HFF-Myc (cell line): ENCODE measurements at places on chromosomes 5 and 9.

DNA sequence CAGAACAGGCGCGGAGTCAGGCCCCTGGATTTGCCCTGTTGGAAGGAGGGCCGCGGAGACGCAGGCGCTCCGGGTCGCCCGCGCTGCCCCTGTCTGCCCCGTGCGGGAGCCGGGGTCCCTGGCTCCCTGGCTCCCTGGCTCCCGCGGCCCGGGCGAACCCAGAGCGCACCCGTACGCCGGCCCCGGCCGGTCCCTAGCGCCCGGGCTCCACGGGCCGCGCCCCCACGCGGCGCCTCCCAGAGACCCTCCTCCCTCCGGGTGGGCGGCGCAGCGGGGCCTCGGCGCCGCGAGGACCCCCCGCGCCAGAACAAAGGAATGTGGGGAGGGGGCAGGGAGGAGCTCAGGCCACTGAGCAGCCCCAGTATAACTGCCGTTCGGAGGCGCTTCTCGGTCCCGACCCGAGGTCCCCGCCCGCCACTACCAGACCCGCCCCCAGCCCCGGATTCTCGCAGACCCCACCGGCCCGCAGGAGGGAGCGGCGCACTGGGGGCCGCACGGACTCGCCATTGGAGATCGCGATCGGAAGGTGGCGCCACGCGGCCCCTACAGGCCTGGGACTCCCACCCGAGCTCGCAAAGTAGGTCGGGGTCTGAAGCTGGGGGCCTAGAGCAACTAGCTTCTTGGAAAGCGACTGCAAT is 2.4 kb downstream of the NFIL3 start:
- DNase-seq, result no peak

GRCh38 chr5:7794823-7795222 is 56.1 kb downstream of the CFAP90 start:
- DNase-seq, result no peak

- DNase-seq, result no peak
Measured at GRCh38 chr9:28961623-28962022, 1388.3 kb upstream of the C9orf72 start.

DNA sequence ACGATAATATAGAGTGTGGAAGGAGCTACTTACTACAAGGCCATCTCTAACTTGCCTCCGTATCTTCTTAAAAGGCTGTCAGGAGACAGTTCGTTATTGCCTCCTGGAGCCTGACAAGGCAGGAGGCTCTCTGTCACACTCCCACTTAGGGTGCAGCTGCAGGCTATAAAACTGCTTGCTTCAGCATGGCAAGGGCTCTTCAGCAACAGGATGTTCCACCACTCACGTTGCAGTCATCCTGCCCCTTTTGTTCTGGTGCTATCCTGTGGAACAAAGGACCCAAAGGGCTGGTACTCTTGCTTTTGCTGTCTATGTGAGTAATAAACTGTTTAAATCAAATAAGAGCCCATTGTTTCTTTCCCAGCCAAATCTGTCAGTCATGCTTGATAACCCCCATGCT is 508.9 kb downstream of the NTRK2 start:
- DNase-seq, result no peak

GRCh38 chr5:156819537-156819936 is 30.6 kb upstream of the PPP1R2B start:
- DNase-seq, result no peak

- DNase-seq, result no peak
Measured at GRCh38 chr9:32884482-32884881, 101.1 kb downstream of the TMEM215 start.

GRCh38 chr5:1199340-1199648 is 2.1 kb upstream of the SLC6A19 start:
- DNase-seq, result no peak

DNA sequence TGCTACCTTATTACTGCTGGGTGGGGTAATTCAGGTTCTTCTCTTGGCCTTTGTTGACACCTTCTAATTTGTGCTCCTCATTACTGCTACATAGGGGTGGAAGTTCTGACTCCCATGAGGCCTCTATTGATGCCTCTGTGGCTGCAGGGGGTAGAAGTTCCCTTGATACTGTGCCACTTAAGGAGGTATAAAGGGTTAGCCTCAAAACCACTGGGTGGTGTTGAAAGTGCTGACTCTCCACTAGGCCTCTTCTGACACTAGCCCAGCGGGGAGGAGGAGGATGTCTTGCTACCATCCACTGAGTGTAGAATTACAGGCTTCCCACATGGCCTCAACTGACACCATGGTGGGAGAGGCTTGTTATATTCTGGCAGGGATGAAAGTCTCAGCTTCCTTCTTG is 36.7 kb upstream of the CCDC112 start:
- DNase-seq, result no peak
